ENCODE measurements at places on chromosomes 13 and 19.

GRCh38 chr19:3976495-3977241, 5.8 kb upstream of the DAPK3 start:
- peak; percentile 43 for DNase-seq

DNA sequence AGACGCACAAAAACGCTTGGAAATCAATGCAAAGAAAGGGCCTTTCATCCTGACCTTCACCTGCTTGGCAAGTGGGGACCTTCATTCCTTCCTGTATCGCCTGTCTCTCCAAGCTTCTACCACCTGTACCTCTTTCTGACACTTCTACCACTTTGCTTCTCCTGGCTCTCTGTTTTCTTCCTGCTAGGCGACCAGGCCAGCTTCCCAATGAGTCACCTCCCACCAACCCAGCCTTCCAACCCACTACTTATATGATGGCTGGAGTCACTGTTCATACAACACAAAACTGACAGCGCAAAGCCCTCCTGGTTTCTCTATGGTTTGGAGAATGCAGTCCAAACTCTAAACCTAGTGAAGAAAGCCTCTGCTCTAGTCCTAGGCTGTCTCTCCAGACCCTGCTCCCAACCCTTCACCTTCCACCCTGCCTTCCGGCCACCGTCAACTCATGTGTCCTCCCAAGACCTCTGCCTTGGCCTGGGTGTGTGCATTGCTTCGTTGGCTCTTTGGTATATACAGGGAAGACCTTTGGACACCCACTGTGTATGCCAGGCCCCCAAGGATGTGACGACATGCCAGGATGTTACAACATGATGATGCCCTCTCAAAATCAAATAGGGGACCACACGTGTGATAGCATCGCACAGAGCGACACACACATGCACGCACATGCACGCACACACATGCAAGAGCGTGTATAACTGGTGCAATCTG, 148.5 kb downstream of the STK24 start:
- DNase-seq, result no peak

GRCh38 chr13:110381029-110381360, 73.9 kb downstream of the COL4A2 start:
- DNase-seq, result no peak

GRCh38 chr13:94987869-94988268, 275.5 kb upstream of the SOX21 start:
- no peak for DNase-seq

DNA sequence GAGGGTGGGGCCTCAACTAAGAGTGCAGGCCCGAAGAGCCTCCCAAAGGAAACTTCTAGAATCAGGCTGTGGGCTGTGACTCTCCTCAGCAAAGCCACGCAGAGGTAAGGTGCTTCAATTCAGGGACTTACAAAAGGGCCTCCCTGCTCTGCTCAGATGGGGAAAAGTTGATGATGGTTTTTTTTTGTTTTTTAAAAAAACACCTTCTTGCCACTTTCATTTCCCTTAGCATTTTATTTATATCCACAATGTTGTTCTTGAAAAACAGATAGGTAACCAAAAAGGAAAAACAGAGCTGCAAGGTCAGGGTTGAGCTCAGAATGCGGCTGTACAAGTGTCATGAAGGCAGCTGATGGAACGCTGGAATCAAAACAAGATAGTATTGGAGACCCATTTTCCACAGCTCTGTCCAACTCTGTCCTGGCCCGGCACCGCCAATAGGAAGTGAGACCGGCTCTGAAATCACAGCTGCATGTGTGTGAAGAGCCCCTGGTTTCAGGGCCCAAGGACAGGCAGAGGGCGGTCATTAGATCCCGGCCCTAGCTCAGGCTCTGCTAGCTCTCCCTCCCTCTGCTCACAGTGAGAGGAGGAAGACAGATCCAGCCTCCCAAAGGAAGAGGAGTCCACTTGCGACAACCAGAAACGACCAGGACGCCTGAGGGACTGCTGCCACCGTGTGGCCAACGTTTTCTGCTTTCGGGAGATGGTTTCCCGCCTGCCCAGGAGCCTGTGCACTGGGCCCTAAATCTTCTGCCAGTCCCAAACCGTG, 58.3 kb downstream of the KLF2 start:
- DNase-seq, result peak; percentile 83

GRCh38 chr19:10712754-10713153, 5.1 kb upstream of the DNM2 start:
- no peak for DNase-seq

DNA sequence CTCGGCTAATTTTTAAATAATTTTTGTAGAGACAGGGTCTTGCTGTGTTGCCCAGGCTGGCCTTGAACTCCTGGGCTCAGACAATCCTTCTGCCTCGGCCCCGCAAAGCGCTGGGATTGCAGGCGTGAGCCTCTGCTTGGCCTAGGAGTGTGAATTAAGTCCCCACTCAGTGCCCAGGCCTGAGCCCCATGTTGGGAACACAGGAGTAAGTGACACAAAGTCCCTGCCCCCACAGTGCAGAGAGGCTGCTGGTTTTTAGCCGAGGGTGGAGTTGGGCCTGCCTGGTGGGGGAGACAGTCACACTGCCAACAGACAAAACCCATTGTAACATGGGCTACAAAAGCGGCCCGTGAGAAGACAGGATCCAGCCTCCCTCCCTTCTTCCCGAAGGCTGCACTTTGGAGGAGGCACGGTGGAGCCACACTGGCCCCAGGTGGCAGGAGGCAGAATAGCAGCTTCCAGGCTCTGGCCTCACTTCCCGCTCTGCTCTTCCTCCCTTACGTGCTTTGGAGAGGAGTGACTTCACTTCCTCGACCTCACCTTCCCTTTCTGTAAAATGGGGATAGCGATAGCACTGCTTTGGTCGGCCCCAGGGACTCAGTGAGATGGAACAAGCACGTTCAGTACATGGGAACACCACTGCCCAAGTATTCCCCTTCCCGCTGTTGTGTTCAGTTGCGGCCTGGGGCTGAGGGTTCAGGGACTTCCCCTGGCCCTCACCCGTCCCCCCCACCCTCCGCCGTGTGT, 15.2 kb upstream of the EHD2 start:
- peak; percentile 66 for DNase-seq

GRCh38 chr13:35675651-35676050, 199.2 kb upstream of the MAB21L1 start:
- no peak for DNase-seq

- no peak for DNase-seq
Observed at GRCh38 chr13:43567608-43568007, 219.2 kb downstream of the ENOX1 start.

DNA sequence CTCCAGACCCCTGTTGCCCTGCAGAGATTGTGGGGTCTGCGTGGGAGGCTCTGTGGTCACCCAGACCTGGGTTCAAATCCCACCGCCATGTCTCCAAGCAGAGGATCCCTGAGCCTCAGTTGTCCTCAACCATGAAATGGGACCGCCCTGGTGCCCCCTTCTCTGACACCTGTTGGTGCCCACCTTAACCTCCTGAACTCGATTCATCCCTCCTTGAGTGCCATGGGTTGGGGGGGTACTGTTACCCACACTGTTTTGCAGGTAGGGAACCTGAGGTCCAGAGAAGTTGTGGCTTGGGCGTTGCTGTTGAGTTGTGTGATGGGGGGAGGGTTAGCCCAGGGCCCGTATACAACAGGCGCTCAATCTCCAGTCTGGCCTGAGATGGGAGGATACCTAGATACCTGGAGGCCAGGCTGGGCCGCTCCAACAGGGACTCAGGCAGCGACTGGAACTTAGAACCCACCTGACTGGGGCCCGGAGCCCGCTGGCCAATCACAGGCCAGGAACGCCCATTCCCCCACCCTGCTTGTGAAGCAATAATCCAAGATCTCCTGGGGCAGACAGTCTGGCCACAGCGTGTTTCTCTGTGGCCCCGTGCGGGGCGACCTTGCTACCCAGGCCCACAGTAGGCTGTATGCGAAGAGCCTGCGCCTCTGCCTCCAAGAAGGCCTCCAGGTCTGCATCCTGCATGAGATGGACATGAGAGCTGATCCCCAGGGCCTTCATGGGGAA, 2.8 kb downstream of the ARID3A start:
- no peak for DNase-seq

DNA sequence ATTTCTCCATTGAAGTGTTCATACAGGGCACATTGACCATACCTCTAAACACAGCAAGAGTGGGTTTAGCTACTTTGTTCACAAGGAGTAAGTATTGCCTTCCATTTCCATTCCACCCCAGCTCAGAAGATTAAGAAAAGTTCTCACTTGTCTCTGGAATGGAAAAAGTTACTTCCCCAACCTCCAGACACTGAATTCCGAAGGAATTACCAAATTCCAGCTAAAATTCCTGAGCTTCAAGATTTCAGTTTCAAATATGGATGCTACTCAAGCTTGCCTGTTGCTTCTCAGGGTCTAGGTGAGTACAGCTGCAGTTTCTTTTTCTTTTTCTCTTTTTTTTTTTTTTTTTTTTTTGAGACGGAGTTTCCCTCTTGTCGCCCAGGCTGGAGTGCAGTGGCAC, 33.6 kb downstream of the TEX26 start:
- DNase-seq, result no peak

GRCh38 chr13:111001636-111002035, 86.8 kb upstream of the ANKRD10 start:
- no peak for DNase-seq

GRCh38 chr19:27729332-27729731, 1483.6 kb downstream of the UQCRFS1 start:
- no peak for DNase-seq

GRCh38 chr19:15251010-15251748, 18.9 kb upstream of the EPHX3 start:
- no peak for DNase-seq

GRCh38 chr19:2290441-2291184, 8.6 kb upstream of the PEAK3 start:
- DNase-seq, result no peak

GRCh38 chr13:60158321-60158801, 5.4 kb downstream of the DIAPH3 start:
- no peak for DNase-seq
